ENCODE measurements at places on chromosomes 16 and 17. TPM values are rescaled to one million over a fixed set of nuclear protein-coding genes. Genes with fewer than 3 reads are reported as not detected.

The BEAN1 gene
- polyA plus RNA-seq = 1.2 TPM

The TEX14 gene
- polyA plus RNA-seq = 3.0 TPM

The SNAI3 gene
- polyA plus RNA-seq = 4.8 TPM

The PERCC1 gene
- polyA plus RNA-seq = 0.33 TPM

The NUDT7 gene
- 7.4 TPM for polyA plus RNA-seq

GRCh38 chr17:6487251-6488007 is 43.2 kb downstream of the PIMREG start:
- no peak for DNase-seq

DNA sequence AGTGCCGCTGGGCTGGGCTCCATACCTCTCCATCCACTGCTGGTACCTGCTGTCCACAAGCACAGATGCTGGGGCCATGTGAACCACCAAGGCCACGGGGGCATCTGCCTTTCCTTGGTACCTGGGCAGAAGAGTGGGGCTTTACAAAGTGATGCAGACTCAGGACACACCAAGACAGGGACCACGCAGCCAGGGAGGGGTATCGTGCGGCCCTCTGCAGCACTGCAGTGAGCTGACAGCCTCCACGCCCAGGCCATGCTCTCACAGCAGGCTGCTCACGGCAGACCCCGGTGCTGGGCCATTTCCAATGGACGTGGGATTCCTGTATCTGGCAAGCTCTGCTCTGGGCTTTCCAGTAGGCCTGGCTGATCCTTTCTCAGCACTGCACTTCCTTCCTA is 14.4 kb downstream of the ELAC2 start:
- no peak for DNase-seq

GRCh38 chr17:75271233-75271954 is 363 bp upstream of the MIF4GD start:
- DNase-seq = peak; percentile 66

DNA sequence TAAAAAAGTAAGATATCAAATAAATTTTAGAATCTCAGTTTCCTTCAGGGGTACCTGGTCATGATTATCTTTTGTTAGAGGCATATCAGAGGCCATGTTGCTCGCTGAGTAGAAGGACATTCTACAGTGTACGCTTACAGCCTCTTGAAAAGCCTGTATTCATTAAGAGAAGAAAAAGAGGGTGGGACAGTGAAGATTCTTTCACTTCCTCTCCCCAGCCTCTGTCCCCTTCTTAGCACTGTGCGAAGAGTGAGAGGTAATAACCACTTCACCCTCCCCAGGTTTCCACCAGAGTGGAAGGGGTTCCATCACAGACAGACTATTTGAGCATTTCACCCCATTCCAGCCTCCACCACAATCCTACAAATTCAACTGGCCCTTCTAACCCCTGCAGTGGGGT is 4.8 kb upstream of the LPO start:
- DNase-seq = no peak

DNA sequence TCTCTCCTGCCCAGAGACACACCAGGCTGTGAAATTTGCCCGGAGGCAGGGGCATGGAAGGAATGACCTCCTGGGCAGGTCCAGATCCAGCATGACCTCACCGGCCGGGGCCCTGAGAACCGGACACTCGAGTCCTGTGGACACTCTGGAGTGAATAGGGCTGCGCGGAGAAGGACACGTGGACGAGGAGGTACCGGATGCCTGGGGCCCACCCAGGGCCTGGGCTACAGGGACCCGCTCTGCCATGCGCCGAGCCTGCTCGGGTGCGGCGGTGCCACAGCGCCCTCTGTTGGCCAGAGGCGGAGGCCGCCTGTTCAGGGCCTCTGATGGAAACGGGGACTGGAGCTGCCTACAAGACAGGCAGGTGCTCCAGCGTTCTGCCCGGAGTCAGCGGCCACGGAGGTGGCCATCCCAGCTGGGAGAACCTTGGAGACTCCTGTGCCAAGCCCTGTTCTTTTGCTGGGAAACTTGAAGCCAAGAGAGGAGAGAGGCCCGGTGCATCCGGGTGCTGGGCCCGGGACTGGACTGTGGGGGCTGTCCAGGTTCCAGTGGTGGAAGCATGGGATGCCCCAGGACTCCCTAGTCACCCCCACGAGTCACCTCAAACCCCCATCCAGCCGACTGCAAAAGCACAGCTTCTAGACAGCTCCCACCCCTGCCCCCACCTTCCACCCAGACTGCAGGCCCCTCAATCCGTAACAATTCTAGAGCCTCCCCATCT is 19.3 kb upstream of the NXPH3 start:
- DNase-seq = peak; percentile 81
